ENCODE measurements at places on chromosomes 11 and 22. TPM values are rescaled to one million over a fixed set of nuclear protein-coding genes. Genes with fewer than 3 reads are reported as not detected.

TTLL1 gene
- total RNA-seq: 4.4 TPM

MMP13 gene
- not detected for total RNA-seq

CABP4 gene
- total RNA-seq: not detected

LRRC32 gene
- 0.84 TPM for total RNA-seq
